ENCODE measurements at places on chromosomes 16 and 17.
A peak's percentile ranks its signal among the peaks of the same experiment; 100 is the strongest.

DNA sequence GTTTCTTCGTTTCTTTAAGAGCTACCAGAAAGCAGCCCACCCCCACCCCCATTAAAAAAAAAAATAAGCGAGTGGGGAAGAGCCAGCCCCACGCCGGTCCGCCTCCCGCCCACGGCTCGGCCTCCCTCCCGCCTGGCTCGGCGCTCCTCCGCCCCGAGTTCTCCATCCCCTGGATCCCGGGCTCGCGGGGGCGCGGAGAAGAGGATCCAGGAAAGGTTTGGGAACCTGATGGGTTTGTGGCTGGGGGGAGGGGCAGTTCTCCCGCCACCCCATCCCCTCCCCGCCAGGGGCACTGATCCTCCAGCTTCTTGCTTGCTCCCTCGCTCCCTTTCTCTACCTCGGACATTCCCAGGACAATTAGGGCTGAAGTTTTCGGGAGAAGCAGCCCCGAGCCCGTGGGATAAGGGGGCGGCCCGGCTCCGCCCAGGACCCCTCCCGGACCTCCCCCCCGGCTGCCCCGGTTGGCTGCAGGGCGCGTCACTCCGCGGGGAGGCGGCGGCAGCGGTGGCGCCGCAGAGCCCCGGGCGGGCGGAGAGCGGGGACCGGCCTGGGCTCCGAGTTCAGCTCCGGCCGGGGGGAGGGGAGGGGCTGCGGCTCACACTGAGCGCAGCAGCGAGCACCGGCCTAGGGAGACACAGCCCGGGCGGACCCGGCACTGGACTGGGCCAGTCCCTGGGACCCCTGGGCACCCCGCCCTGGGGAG, 1.0 kb upstream of the SALL1 start:
- DNase-seq = no peak

DNA sequence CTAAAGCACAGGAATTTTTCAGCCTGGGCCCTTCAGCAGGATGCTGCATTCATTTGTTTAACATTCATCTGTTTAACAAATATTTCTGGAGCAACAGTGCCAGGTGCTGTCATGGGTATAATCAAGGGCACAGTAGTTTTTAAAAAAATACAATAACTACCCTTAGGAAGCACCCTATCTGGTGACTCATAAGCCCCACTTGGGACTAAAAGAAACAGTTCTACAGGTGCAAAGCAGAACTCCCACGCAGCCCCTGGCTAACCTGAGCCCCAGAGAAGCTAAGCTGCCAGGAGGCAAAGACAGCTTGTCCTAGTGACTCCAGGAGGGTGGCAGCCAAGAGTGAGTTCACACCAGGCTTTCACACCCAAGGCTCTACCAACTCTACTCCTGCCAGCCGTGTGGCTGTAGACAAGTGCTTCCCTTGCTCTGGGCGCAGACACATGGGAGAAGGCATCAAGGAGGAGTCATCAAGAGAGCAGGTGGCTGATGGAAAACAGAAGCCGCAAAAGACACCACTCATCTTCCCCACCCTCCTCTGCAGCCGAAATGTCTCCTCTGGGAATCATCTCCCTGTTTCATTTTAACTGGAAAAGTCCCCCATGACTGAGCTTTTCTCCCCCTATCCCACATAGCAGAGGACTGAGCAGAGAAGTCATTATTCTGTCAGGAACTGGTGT, 14.4 kb downstream of the CUEDC1 start:
- DNase-seq = no peak

DNA sequence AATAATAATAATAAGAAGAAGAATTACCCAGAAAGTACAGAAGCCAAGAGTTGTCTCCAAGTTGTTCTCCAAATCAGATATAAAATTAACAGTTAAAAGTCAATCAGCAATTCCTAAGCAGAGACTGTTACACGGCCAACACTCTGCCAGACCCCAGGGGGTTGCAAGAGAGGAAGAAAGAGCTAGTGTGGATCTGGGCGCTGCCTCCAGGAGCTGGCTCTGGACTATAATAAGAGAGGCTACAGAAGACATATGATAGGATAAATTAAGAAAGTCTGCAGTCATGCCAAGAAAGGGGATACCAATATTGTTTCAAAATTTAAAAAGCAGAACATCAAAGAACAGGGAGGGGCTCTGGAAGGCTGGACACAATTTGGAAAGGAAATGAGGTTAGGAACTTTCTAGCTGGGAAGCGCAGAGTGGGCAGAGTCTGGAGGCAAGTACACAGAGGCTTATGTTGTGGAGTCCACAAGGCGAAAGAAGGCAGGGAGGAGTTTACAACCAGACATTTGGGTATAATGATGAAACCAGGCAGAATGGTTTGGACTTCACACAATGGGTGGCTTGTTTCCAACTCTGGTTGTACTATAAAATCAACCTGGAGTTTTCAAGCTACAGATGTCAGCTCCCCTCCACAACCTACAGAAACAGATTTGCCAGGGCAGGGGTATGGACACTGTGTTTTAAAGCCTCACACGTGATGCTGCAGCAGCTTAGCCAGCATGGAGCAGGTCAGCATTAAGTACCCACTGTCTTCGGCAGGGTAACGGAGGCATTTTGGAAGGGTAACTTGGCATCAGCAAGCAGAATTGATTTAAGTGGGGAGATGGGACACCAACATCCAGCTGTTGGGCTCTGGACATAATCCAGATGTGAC, 49.4 kb downstream of the SLC39A11 start:
- peak; percentile 4 for DNase-seq

DNA sequence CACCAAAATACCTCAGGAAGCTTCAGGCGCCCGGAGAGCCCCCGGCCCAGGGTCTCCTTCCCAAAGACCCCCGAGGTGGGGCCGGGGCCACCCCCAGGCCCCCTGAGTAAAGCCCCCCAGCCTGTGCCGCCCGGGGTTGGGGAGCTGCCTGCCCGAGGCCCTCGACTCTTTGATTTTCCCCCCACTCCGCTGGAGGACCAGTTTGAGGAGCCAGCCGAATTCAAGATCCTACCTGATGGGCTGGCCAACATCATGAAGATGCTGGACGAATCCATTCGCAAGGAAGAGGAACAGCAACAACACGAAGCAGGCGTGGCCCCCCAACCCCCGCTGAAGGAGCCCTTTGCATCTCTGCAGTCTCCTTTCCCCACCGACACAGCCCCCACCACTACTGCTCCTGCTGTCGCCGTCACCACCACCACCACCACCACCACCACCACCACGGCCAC, 6.7 kb upstream of the TMEM88 start:
- DNase-seq = no peak

DNA sequence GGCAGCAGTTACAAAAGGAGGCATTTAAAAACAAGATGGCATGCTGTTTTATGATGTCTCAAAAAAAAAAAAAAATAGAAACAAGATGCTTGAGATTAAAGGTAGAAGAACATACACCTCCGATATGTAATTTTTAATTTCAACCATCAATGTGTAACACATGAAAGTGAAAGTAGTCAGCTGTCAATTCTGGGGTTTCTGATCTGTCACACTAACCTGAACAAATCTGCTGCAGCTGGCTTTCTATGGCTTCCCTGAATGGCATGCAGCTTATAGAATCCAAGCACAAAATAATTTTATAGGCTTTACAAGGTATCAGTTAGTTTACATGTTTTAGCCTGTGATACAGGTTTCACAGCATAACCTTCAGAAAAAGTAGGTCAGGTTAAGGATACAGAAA, 13.5 kb downstream of the GLYR1 start:
- no peak for DNase-seq

DNA sequence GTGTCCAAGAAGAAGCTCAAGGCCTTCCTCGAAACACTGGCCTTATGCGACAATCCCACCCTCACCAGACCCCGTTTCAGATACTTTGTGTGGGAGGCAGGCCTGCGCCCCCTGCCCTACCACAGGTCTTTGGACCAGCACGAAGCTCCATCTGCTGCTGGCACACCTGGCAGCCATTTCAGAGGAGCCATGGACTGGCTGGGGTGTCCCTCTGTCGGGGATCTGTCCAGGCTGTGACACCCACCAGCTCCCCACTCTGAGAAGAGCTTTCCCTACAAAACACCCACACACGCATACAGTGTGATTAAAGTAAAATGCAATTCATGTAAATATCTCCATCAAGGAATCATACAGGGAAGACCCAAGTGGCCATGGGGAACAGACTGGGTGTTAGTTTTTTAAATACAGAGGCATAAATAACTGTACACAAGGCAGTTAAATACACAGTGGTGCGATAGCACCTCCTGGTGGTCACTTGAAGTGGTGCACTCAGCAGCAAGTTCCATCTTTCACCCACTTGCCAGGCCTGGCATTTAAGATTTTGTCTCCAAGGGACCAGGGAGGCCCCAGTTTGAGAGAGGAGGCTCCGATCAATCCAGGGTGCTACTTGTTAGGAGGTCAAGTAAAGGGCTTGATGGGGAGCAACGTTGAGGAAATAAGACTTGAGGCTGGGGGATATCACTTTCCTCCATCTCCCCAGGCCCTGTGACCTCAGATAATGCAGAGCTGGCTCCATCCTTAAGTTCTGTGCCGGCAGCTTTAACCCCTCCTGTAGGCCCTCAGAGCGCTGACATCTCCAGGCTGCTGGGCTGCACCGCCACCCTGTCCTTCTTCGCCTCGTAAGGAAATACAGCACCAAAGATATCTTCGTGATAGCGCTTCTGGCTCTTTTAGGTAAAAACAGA, 43.6 kb downstream of the NOS2 start:
- DNase-seq = peak; percentile 87

DNA sequence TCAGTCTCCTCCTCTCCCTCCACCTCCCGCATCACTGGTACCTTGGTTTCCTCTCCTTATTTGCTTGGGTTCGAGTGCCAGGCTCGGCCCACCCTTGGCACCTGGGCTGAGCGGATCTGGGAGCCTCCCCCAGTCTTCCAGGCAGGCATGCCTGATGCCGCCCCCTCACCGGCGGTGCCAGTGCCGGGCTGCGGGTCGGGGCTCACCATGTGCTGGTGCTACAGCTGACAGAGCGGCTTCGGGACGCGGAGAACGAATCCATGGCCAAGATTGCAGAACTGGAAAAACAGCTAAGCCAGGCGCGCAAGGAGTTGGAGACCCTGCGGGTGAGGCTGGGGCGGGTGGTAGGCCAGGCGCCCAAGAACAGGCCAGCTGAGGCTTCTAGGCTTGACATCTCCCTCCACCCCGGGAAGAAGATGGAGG, 19.2 kb downstream of the FMNL1 start:
- no peak for DNase-seq

GRCh38 chr17:30237296-30238002, 2.0 kb upstream of the SLC6A4 start:
- no peak for DNase-seq

GRCh38 chr16:30526137-30526822, at the start of gene ZNF768:
Gene ZNF768 (minus strand): TSS chr16:30526566. CDS start chr16:30526413, 153 bp downstream.
- DNase-seq = no peak

DNA sequence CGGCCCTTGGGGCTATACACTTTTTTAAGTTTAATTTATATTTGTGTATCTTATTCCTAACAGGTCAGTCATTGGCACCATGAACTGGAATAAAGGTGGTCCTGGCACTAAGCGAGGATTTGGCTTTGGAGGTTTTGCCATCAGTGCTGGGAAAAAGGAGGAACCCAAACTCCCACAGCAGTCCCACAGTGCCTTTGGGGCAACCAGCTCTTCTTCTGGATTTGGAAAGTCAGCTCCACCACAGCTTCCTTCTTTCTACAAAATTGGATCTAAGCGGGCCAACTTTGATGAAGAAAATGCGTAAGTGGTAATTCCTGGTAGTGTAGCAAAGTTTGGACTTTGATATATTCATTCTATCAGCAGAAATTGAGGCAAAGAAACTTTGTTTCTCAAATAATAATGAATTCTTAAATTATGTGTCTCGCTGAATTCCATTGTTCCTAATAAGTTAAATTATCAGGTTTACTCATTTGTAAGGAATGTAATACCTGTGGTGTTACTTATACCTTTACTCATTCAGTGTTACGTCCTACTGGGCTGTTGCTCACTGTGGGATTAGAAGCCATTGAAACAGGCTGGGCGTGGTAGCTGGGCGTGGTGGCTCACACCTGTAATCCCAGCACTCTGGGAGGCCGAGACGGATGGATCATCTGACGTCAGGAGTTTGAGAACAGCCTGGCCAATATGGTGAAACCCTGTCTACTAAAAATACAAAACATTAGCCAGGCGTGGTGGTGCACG, 13.2 kb downstream of the DDX42 start:
- peak; percentile 54 for DNase-seq

DNA sequence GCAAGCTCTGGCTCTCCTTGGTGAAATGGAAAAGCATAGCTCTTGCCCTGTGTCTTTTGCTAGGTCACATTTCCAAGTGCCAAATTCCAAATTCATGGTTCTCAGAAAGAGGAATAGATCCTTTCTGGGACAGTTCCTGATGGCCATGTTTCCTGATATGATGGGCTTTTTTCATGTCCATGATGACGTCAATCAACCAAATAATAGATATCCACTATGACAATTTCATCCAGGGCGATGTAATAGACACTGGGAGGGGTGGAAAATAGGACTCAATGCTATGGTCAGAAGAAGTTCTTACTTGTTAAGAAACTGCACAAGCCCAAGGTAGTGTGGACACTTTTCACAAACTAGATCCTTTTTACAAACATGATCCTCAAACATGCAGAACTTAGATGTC, 549 bp upstream of the KRT33A start:
- no peak for DNase-seq

- DNase-seq = no peak
Measured at GRCh38 chr16:50390914-50391716, 22.3 kb upstream of the BRD7 start.

DNA sequence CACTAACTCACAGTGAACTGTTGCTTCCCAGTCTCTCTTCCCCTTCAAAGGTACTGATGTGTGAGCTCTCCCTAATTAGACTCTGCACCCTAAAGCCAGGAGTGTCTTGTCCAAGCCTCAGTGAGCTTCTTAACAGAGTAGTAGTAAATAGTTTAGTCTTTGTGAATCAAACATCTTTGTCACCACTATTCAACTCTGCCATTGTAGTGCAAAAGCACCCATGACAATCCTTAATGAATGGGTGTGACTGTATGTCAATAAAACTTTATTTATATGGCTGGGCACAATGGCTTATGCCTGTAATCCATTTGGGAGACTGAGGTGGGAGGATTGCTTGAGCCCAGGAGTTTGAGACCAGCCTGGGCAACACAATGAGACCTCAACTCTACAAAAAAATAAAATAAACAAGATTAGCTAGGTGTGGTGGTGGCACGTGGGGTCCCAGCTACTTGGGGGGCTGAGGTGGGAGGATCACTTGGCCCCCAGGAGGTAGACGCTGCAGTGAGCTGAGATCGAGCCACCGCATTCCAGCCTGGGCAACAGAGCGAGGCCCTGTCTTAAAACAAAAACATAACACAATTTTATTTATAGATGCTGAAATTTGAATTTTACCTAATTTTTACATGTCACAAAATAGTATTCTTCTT, 45.5 kb upstream of the TNRC6A start:
- DNase-seq = no peak

GRCh38 chr17:59498530-59499307, 66.7 kb upstream of the DHX40 start:
- no peak for DNase-seq

- no peak for DNase-seq
Measured at GRCh38 chr16:26651464-26651863, 415.3 kb upstream of the C16orf82 start.

DNA sequence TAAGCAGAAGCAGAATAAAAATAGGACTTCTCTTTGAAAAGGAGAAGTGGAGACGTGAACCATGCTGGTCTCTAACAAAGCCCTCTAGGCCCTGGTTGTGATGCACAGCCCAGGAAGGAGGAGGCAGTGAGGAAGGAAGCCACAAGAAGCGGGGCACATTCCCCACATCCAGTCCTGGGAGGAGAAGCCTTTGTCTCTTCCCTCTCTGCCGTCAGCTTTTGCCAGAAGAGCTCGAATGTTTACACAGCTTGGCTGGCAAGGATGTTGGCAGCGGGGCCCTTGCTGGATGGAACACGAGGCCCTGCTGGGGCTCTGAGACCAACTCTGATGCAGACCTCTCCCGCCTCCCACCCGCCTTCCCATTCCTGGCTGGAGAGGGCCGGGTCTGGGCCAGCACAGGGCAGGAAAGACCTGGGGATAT, 91.3 kb downstream of the MAF start:
- DNase-seq = peak; percentile 47

- DNase-seq = no peak
Measured at GRCh38 chr16:54356391-54356790, 69.8 kb upstream of the IRX3 start.

Measured in inflammatory macrophage treated with lipopolysaccharide for 1 hour (primary cell).